ENCODE measurements at places on chromosomes 16 and 17. TPM values are rescaled to one million over a fixed set of nuclear protein-coding genes. Genes with fewer than 3 reads are reported as not detected.

The ACSM5 gene
- polyA plus RNA-seq = 0.36 TPM

The KRTAP4-3 gene
- polyA plus RNA-seq = not detected

The PLEKHG4 gene
- 34.2 TPM for polyA plus RNA-seq

The WSCD1 gene
- 4.8 TPM for polyA plus RNA-seq

The OR1F1 gene
- polyA plus RNA-seq = not detected
